ENCODE measurements at places on chromosomes 3 and 15.

GRCh38 chr3:115359536-115359935 is 212.4 kb upstream of the ZBTB20 start:
- DNase-seq, result no peak

- DNase-seq, result no peak
Observed at GRCh38 chr3:156689608-156690007, 15.2 kb downstream of the TIPARP start.

DNA sequence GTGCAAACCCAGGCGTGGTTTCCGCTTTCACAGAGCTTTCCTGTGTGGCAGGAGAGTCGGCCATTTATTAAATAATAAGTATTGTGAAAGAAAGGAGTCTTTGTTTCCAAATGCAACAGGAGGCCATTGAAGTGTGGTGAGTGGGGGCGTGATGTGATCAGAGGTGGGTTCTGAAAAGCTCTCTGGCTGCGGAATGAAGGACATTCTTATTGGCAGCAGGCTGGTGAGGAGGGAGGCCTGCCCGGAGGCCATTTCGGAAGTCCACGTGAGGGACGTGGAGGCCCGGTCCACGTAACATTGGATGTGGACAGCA is 11.1 kb downstream of the ARNT2 start:
- no peak for DNase-seq

DNA sequence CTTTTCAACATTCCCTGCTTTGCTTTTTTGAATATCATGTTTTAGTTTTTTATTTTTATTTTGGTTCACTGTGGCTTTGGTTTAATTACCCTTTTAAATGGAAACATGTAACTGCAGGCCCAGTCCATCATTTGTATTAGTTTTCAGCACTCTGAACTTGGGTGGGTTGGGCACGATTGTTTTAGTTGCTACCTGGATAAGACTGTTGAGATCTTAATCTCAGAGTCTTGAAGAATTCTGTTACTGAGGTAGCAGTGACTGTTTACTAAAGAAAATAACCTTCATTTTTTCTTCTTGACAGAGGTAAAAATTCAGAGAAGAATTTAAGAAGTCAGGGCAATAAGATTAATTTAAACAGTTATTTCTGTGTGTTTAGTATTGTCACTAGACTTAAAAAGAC is 15.2 kb downstream of the PLCL2 start:
- DNase-seq, result no peak

DNA sequence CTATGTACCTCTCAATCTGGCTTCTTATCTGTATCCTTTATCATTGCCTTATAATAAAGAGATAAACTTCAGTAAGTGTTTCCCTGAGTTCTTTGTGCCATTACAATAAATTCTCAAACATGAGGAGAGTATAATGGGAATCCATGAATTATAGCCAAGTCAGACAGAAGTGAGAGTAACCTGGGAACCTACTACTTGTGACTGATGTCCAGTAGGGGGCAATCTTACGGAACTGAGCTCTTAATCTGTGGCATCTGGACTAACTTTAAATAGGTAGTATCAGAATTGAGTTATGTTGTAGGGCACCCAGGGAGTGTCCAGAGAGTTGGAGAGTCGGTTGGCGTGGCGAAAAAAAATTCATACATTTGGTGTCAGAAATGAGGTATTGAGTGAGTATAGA is 542.6 kb downstream of the ZBBX start:
- DNase-seq, result no peak

DNA sequence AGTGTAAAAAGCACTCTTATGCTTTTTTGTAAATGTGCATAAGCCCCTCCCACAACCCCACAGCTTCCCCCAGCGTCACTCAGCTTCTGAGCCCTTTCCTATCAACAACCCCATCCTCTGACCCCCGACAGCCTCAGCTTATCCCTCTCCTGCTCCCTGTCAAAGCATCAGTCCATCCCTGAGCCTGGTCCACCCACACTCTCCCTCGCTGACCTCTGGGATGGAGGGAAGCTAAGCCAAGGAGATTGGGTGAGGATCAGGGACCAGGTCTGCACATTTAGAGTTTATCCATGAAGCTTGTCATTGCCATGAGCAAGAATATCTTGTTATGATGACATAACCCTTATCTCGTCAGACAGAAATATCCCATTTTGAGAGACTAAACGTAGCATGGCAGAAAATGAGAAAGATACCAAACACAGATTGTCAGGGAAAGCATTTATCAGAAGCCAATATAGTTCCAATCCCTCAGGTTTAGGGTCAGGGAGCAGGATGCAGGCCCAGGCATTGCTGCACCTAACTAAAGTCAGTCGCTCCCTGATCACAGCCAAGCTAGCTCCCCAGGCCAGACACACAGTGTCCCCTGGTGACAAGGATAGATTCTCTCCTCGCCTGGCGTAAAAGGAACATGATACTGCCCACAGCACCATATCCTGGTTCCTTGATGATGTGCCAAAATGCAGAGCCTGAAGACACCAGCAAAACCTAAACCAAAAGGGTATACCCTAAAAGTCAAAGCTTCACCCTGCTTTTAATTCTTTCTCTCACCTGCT is 66.9 kb downstream of the DCLK3 start:
- DNase-seq, result no peak

DNA sequence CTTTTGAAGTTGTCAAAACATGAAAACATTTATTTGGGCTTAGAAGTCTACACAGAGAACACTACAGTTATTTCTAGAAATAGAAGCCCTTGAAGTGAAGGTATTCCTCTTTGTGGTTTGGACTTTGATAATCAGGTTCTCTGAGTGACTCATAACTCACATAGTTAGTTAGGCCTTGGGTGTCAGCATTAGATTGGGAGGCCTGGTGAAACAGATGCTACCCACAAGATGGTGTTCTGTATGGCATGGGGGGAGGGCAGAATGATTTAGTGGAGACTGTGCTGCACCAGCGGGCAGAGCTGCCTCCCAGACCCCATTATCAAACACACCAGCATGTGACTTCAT is 108.9 kb upstream of the ETV5 start:
- DNase-seq, result no peak

DNA sequence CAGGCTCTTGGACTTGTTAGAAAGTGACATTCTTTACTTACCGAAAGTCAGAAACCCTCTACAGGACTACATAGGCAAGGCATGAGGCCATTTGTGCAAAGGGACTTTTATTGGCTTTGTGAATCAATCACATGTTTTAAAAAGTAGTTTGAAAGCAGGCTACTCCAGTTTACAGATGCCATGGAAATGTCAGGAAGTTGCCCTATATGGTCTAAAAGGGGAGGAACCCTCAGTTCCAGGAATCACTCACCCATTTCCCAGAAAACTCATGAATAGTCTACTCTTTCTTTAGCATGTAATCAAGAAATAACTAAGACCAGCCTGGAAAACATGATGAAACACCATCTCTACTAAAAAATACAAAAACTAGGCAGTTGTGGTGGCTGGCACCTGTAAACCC is 51.0 kb upstream of the MKRN3 start:
- DNase-seq, result no peak

DNA sequence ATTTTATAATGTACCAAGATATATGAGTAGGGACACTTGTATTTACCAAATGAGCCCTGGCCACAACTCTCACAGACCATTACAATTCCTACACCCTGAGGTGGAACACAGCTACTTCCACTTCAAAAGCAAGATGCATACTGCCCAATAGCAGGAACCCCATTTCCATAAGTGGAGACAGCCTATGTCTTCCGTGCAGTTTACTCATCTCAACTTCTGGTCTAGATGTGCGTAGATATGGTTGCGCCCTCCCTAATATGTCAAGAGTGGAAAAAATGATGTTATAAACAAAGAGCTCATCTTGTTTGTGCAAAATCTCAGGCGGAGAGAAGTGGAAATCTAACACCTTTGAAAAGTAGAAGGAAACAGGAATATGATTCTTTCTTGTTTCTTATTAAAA is 44.6 kb downstream of the RAB27A start:
- DNase-seq, result no peak

DNA sequence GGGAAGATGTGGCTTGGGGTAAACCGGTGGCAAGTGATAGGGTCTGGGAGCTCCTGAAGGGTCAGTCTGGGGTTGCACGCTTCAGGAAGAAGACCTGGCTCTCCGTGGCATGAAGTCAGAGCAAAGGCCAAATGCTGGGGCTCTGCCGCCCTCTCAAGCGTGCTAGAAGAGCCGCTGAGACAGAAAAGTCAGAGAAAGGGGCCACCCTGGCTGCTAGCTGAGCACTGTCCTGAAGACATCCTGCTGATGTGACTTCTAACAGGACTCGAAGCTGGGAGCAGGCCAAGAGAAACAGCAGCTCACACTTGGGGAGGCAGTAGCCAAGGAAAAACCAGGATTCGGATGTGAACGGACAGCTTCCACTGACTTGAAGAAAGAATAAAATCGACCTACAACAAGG is 270.4 kb downstream of the OCA2 start:
- no peak for DNase-seq

DNA sequence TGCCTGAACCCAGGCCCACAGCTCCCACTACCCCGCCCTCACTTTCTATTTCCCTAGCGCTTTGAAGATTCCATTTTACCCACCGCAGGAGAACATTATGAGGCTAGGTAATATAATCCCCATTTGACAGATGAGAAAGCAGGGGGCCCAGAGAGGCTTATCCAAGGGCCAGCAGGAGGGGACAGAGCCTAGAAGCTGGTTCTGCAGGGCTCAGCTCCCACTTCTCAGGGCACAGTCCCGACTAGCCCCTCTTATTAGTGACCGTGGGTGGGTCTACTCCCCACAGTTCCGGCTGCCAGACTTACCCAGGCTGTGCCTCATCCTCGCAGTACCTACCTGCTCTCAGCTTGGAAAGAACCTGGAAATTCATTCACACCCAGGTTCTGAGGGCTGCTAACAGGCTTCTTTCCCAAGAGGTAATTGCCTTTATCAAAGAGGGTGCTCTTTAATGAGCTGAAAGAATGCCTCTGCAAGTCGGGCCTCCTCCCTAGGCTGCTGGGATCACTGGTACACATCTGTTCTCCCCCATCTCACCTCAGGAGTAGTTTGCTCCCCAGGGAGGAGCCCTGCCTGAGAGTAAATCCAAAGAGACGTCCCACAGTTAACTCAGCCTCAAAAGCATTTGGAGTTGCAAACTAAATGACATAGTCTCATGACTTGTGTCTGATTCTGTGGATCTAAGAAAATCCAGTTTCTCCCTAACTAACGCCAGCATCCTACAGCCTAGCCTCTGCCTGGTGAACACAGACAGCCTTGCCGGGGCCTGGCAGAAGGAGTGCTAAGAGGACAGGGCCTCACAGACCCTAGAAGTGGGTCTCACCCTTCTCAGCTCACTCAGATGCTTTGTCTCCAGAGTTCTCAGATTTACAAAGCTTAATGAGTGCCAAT is 125.0 kb downstream of the CHSY1 start:
- no peak for DNase-seq

DNA sequence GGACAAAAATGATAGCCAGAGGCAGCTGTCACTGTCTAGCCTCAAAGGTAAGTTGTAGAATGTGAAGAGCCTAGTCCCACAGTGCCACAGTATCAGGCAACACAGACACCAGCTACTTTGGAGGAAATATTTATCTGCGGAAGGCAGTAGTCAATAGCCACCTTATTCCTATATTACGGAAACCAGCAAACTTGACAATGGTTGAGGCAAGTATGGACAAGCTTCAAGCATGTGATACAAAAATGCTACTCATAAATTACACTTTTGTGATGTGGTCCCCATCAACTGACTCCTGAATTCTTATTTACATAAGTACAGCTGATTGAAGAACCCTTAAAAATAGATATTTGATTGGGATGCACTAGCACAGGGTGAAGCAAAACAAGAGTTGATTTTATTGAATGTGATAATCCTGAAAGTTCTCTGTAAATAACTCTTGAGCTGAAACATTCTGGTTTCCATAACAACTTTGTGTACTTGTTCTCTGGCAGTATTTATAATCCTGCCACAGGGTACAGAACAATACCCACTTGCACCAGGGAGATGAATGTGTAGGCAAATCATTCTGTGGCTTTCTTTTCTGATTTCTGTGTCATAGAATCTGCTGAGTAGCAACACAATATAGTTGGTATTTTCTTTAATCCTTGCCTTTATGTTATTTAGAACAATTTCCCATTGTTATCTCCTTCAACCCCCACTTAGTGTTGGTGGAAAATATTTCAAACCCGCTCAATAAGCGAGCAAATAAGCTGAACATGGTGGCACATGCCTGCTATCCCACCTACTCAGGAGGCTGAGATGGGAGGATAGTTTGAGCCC is at the start of gene ANKUB1:
Gene ANKUB1 (minus strand): TSS at position 103 of the 819 bp plus-strand sequence. CDS start 188 bp downstream, outside the sequence.
- DNase-seq, result no peak

- DNase-seq, result no peak
Observed at GRCh38 chr3:122077293-122078234, 22.4 kb downstream of the CD86 start.

DNA sequence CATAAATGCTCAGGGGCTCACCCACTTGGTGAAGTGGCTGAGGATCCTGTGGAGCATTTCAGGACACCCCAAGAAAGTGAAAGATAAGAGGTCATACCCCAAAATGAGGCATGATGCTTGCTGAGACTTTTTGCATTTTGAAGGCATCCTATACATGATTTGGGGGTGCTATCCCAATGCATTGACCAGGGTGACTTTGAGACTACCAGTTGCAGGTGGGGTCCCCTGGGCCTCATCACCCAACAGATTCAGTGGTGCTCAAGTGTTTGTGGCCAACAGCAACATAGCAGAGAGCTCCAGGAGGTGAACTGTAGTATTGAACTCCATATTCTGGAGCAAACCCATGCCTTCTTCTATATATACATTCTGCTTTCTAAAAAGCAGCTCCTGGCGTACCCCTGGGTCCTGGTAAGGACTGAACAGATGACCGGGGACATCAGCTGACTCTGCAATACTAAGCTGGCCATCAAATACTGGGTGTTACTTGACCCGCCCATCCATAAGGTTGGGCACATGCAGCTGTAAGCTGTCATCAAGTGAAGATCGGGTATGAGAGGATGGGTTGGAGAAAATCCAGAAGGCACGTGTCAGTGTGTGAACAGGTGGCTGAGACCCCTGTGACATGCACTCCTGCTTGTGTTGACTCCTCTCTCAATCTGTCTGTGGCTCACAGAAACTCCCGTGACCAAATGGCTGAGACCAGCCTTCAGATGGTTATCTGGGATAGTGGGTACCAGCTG is 143.3 kb downstream of the KLF13 start:
- DNase-seq, result no peak

- DNase-seq, result no peak
Observed at GRCh38 chr3:115071166-115071565, 75.9 kb downstream of the ZBTB20 start.

DNA sequence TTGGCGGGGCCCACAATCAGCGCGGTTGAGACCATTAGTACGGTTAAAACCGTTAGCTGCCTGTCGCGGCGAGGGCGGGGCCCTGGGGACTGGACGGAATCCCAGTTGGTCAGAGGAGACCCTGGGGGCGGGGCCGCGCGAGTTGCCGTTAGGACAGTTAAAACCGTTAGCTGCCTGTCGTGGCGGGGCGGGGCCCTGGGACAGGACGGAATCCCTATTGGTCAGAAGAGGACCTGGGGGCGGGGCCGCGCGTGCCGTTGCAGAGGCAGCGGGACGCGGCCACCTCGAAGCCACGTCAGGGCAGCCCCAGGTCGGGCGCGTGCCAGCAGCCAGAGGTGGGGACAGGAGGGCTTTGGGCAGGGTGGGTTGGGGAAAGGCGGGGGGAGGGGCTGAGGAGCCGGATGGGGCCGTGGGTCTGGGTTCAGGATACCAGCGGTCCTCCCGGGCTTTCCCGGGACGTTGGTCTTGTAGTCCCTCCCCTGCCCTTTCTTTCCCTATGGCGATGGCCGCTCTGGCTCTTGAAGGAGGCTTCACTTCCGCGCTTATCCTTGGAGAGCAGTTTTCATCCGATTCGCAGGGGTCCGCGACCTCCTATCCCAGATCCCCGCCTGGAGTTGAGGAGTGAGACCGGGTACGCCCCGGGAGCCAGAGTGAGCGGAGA is 28.0 kb downstream of the KLHDC8B start:
- no peak for DNase-seq

GRCh38 chr15:68503213-68503612 is 71.2 kb upstream of the ITGA11 start:
- DNase-seq, result no peak
